ENCODE measurements at places on chromosomes 16 and 17. TPM values are rescaled to one million over a fixed set of nuclear protein-coding genes. Genes with fewer than 3 reads are reported as not detected.

DNA sequence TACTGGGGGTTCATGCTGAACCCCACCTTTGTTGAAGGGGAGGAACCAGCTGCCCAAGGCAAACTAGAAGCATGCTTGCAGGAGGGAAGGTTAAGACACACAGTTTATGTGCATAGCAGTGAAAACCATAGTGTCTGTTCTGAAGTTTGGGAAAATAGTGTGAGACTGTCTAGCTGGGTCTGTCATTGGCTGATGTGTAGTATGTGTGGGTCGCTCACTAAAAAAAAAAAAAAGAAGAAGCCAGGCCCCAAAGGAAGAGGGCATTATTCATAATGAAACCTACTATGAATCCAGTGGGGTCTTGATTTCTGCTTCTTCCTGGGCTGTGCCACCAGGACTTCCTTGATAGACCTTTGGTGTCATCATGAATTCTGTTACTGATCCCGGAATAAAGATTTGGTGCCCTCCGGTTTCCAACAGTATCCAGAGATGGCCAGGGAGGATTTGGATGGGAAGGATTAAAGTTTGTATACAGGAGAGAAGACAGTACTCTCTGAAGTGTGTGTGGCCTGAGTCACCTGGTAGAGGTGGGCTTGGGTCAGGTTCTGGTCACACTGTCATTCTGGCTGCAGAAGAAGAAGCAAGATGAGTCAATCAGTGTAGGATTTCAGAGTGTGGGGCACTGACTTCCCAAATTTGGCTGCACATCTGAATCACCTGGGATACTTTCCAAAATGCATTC lies 220.3 kb downstream of the PRKCA start:
- peaks cover 72% of the 10 kb centered on the region for H3K4me1 ChIP-seq
- H3K27me3 ChIP-seq: no peaks in the 10 kb centered on the region
- no peak for DNase-seq
- no peak overlapping the region for H3K4me3 ChIP-seq
- H3K27ac ChIP-seq: peak overlapping the region; percentile 41

DNA sequence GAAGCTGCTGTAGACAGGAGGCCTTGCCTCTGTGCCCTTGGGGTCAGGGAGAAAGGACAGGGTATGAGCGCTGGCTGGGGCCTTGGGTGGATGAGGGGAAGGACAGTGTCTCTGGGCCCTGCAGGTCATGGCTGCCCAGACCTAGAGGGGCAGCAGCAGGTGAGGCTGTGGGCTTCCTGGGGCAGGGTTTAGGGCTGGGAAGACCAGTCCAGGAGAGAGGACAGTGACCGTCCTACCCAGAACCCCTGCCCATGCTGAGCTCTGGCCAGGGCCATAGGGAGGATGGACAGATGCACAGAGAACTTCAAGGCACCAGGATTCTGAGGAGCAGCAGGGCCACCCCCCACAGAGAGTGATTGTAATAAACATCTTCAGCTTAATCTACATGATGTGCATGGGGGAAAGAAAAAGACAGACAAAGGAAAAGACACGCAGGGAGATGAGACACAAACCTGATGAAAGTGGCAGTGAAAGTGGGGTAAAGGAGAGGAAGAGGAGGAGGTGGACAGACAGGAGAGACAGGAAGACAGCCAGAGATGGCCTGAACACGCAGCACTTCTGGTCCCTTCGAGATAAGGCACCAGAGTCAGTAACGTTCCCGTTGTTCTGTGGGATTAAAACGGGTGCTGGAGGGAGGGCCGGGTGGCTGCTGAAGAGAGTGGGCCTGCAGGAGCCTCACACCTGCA lies 17.5 kb downstream of the FLOT2 start:
- H3K36me3 ChIP-seq: peaks cover 48% of the 10 kb centered on the region
- H3K27me3 ChIP-seq: no peaks in the 10 kb centered on the region
- peak overlapping the region; percentile 78 for H3K27ac ChIP-seq
- no peak for DNase-seq
- no peak overlapping the region for H3K4me3 ChIP-seq
- peaks cover 8% of the 10 kb centered on the region for H3K4me1 ChIP-seq

DNA sequence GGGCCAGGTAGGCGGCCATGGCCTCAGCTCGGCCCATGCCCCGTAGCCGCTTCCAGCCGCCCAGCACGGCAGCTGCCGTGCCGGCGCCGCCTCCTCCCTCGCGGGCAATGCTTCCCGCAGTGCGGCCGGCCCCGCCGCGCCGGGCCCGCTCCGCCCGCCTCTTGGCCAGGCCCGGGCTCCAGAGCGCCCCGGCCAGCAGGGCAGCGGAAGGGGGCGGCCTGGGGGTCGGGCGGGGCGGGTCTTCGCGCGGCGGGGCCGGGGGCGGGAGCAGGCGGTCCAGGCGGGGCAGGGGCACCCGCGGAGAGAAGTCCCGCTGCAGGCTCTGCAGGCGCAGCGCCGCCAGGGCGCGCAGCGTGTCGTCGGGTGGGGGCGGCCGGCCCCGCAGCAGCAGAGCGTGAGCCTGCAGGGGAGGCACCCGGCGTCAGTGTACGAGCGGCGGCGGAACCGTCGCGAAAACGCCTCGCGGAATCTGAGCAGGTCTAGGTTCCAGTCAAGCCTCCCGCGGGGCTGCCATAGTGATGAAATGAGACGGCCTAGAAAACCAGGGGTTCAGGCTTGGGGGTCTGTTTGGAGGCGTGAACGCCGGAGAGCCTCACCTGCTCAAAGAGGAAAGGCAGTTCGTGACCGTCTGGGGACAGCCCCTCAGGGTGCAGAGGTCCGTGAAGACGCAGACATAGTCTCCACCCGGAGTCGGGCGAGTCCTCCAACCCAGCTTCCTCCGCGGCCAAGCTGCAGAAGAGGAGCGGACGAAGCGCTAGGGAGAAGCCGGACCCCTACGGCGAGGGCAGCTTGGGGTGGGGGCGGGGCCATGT lies 6.6 kb downstream of the PLEKHH3 start:
- H3K27ac ChIP-seq: no peak overlapping the region
- peak; percentile 41 for DNase-seq
- peak overlapping the region; percentile 48 for H3K4me3 ChIP-seq
- no peaks in the 10 kb centered on the region for H3K36me3 ChIP-seq

GRCh38 chr16:31107465-31107867 lies 720 bp upstream of the BCKDK start:
- H3K36me3 ChIP-seq: peaks cover 19% of the 10 kb centered on the region
- peak overlapping the region; percentile 85 for H3K27ac ChIP-seq
- H3K4me3 ChIP-seq: peak overlapping the region; percentile 77
- peaks cover 29% of the 10 kb centered on the region for H3K4me1 ChIP-seq
- no peak for DNase-seq

DNA sequence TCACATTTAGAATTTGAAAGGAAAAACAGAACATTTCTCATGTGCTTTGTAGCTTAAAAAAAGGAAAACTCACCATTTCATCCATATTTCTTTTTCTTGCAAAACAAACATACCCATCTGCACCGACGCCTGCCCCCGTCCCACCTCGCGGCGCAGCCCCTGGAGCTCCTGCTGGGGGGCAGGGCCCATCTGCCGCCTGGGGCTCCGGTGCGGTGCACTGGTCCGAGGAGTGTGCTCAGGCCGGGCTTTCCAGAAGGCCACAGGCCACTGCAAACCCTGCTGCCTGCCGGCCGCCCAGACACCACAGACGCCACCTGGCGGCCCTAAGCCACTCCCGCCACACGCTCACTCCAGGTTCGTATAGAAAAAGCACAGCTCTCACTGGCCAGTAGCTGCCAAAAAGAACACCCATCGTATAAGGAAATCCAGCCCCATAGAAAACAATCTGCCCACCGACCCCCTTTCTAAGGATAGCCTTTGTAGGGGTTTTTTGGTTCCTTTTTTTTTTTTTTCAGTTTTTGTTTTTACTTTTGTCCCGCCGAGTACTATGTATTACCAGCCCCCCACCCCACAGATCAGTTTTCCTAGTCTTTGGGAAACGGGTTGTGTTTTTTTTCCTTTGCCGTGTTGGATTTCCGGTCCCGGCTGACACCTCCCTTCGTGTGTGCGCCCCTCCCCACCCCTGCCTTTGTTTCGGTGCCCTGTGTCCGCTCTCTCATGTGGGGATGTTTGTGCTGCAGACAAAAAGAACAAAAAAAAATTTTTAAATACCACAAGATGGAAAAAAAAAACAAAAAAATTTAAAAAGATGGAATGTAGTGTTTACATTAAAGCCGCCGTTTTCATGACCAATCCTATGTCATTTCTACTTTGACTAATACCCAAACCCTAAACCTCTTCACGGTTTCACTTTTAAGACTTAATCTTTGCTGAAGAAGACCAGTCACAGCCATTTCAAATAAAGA lies 68.8 kb downstream of the AMFR start:
- peak; percentile 57 for DNase-seq
- H3K4me1 ChIP-seq: peaks cover 45% of the 10 kb centered on the region
- H3K27ac ChIP-seq: peak overlapping the region; percentile 96
- H3K36me3 ChIP-seq: peaks cover 2% of the 10 kb centered on the region
- no peaks in the 10 kb centered on the region for H3K27me3 ChIP-seq
- H3K4me3 ChIP-seq: peak overlapping the region; percentile 75

- peak overlapping the region; percentile 41 for H3K27ac ChIP-seq
- H3K27me3 ChIP-seq: no peaks in the 10 kb centered on the region
- H3K36me3 ChIP-seq: peaks cover 52% of the 10 kb centered on the region
- peak overlapping the region; percentile 40 for H3K4me3 ChIP-seq
- H3K4me1 ChIP-seq: peaks cover 62% of the 10 kb centered on the region
- no peak for DNase-seq
These were observed 1.0 kb upstream of the FLOT2 start for GRCh38 chr17:28898527-28898955.

DNA sequence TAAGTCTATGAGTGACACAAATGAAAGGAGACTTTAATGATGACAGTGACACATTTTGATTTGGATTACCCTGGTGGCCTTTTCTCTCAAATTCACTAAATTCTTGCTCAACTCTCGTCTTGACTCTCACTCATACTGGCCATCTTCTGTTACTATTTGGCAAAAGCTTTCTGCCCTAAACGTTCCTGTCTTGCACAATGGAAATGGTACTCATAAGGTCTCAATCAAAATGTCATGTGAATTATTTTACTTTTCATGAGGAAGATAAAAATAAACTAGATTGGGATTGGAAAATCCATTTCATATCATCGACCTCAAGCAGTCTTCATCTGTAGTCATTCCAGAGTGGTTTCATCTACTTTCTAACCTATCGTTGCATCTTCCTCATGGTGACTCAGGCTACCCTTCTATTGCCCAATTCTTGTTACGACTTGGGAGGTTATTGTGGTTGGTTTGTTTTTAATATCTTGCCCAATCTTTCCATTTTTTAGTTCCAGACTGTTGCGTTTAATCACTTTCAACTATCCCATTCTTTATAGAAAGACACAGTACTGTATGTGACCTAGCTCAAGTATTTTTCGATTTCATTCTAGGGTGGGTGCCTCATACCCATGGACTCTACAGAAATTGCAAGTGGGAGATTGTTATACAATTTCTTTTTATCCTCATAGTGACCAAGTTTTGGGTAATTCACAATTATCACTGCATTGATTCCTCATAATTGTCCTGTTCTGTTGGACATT lies 317.2 kb upstream of the KCNJ16 start:
- no peak for DNase-seq
- no peaks in the 10 kb centered on the region for H3K36me3 ChIP-seq
- H3K27me3 ChIP-seq: peaks cover 10% of the 10 kb centered on the region
- no peaks in the 10 kb centered on the region for H3K4me1 ChIP-seq
- H3K27ac ChIP-seq: no peak overlapping the region
- no peak overlapping the region for H3K4me3 ChIP-seq

DNA sequence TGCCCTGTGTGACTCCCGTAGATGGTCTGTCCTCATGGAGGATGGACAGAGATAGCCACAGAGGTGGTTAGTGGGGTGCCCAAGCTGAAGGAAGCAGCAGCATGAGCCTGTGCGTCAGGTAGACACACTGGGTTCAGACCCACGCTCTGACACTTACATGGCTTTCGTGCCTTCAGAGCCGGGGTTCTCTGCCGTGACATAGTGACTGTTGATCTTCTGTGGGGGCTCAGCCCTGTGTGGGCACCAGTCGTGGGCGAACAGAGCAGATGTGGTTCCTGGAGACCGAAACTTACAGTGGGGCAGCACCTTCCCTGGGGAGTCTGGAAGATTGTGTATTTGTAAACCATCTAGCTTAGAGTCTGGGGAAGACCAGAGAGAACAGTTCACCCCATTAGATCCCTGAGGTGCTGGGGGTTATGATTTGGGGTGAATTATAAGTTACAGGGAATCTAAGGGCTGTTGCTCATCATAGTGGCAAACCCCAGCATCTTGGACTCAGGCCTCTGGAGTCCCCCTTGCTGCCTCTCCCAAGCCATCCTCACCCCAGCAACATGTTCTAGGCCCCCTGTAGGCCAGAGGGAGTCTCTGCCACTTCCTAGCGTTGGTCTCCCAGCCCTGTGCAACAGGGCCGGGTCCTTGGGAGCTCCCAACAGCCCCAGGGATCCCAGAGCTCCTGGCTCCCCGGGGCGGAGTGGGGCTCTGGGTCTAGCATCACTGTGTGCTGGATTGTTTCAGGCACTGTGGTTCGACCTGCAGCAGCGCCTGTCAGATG lies 28.6 kb downstream of the NECAB2 start:
- no peaks in the 10 kb centered on the region for H3K36me3 ChIP-seq
- H3K4me1 ChIP-seq: no peaks in the 10 kb centered on the region
- DNase-seq: no peak
- no peak overlapping the region for H3K4me3 ChIP-seq
- H3K27me3 ChIP-seq: peaks cover 24% of the 10 kb centered on the region
- no peak overlapping the region for H3K27ac ChIP-seq

CCR7 gene
- 323 TPM for total RNA-seq

NECAB2 gene
- not detected for total RNA-seq

GP1BA gene
- not detected for total RNA-seq

PHLPP2 gene
- total RNA-seq: 5.5 TPM
